ENCODE measurements at places on chromosomes 5 and 9.

- no peak for DNase-seq
These were observed 38.5 kb upstream of the FOXI1 start for GRCh38 chr5:170067152-170067551.

- no peak for DNase-seq
These were observed 8.5 kb upstream of the ANKH start for GRCh38 chr5:14879937-14880589.

DNA sequence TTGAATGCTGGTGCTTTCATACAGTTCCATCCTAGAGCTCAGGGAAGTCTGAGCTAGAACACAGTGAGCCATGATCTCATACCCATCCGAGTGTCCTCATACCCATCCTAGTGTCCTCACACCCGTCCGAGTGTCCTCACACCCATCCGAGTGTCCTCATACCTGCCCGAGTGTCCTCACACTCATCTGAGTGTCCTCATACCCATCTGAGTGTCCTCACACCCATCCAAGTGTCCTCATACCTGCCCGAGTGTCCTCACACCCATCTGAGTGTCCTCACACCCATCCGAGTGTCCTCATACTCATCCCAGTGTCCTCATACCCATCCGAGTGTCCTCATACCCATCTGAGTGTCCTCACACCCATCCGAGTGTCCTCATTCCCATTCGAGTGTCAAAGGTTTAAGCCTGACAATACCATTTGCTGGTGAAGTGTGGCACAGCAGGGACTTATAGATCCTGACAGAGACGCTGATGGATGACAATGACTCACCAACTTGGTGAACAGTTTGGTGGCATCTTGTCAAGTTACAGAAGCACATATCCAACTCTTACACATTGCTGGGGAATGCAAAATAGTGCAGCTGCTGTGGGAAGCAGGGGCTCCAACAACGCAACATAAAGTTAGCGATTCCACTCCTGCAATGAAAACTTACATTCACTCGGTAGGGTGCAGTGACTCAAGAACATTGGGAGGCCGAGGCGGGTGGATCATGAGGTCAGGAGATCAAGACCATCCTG is 77.0 kb upstream of the COL5A1 start:
- DNase-seq: no peak

DNA sequence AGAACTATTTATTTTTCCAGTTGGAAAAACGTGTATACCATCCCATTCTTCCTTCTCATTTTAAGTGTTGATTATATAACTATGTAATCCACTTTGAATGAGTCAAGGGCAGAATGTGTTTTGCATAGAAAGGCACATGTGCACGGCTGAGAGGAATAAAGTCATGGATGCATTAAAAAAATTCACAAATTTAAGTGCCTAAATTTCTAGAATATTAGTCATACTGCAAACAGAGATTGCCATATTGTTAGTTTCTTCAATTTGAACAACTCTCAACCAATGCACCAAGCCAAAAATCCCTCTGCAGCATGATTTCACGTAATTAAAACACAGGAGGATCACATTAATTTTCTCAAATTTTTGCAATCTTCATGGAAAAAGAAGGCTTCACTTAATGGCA is 166.3 kb downstream of the MPDZ start:
- DNase-seq: no peak

DNA sequence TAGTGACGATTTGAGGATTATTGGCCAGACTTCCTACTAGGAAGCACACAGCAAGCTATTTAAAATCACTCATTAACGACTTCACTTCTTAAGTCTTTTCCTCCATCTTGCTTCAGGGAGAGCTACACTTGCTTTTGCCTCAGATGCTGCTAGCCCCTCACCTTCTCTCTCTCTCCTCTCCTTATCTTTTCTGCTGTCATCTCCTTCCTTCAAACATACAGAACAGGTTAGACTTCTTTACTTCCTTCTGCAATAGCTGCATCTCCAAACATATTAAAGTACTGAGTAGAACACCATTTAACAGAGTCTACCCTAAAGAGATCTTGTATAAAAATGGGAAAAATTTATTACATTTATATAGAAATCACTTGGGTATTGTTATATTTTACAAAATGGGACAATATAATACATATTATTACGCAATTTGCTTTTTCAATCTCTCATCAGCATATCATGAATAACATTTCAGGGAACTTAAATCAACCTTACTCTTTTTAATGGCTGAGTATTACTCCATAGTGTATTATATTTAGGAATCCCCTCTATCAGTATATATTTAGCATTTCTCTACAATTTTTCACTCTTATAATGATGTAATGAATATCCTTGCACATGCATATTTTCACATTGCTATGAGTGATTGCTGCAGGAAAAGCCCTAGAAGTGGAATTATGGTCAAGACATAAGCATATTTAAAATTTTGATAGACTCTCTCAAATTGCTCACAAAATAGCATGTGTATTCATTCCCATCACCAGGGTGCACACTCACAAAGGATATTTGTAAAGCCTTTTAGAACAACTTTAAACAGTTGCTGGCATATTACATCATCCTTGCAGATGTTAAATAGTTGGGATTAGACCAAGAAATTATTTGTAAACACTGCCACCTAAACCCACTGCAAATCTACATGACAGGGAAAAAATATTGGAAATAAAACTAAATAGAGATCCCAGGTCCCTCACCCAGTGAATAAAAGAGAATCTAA is 164.5 kb upstream of the NFIB start:
- DNase-seq: no peak

DNA sequence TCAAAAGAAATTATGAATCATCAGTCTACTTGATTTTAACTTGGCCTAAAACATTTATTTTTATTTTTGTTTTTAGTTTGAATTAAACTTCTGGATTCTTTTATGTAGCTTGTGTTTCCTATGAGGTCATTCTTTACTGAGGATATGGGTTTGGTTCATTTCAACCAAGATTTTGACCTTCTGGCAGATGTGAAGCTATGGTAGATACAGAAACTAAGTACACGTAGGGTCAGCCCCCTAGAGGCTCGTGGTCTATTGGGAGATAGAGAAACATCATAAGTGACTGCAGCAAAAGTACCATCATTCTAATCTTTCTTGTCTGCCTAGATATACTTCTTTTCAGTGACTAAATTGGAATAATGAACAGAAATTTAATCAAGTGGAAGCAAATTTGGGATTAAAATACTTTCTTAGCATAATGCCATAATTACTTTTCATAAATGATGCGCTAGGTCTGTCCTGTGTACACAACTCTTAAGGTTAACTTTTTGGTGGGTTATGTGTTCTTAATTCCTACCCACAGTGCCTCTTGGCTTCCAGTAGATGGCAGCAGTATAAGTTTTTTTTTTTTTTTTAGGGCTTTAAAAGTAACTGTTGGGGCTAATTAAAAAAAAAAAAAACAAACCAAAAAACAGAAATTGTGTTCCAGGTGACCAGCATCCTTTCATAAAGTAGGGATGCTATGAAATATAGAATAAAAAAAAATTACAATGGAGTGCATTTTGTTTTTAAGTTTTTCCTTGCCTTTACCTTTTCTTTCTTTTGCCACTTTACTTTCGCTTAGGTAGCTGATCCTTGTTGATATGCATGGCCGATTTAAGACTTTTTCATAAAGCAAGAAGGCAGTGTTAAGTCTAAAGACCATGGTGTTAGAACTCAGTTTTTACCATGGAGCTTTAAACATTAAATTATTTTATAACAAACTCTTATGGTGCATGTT is 49.9 kb downstream of the LRRTM2 start:
- peak; percentile 16 for DNase-seq

GRCh38 chr5:122150215-122150614 is 20.9 kb downstream of the ZNF474 start:
- no peak for DNase-seq

DNA sequence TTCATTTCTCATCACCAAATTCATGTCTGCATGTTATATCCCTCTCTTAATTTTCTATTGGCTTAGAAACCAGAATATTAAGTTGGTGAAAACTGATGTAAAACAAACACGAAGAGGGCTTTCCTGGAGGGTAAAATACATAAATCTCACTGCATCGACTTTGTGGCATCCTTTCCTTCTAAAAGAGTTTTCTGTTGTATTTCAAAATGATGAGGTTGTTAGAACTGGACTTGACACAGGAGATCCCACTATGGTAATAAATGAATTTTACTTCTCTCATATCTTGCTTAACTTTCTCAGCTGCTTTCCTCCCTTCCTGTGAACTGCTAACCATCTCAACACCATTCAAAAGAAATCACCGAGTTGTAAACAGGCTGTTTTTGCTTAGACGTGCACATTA is 162.0 kb upstream of the TRPC7 start:
- DNase-seq: no peak

GRCh38 chr5:80714570-80715298 is 60.0 kb upstream of the DHFR start:
- no peak for DNase-seq

- DNase-seq: no peak
These were observed 82.3 kb downstream of the SECISBP2 start for GRCh38 chr9:89400403-89401116.

GRCh38 chr5:35363387-35363965 is 133.2 kb upstream of the PRLR start:
- DNase-seq: no peak

- DNase-seq: no peak
These were observed 33.9 kb downstream of the DOCK2 start for GRCh38 chr5:169670769-169671525.

DNA sequence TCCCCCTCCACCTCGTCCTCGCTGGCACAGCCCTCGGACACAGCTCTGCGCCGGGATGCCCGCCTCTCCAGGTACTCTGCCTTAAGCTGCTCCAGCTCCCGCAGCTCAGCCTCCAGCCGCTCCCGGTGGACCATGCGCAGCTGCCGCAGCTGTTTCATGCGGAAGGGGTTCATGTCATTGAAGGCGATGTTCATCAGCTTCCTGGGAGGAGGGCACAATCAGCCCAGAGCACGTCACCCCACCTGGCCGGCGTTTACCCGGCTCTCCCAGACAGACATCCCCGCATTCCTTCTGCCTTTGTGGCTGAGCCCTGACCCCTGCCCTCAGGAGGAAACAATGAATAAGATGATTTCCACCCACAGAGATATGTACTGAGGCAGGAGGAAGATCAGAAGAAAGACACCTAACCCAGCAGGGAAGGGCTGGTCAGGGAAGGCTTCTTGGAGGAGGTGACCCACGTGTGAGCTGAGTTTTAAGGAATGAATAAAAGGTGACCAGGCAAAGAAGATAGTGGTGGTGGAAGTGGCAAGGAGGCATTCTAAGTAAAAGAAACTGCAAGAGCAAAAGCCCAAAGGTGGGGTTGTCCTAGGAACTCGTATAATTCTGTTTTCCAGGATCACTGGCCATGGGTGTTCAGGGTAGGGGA is 7.1 kb upstream of the CORO2A start:
- DNase-seq: no peak

DNA sequence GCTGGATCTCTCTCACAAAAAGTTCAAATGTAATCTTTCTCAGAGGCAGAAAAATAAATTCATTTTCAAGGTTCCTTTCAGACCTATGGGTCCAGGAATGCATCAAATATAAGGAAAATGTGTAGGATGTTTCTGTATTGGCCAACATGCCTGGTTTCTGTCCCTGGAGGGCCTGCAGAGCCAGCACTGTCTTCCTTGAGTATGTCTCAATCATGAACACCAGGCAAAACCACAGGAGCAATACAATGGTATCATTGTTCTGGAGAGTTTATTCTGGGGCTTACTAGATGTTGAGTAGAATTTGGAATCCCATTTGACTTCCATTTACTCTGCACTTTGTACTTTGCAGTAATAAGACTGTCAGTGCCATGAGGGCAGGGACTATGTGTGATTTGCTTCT is 23.5 kb downstream of the INSYN2B start:
- DNase-seq: no peak

- no peak for DNase-seq
These were observed 206.3 kb downstream of the CACNA1B start for GRCh38 chr9:138083873-138084272.

DNA sequence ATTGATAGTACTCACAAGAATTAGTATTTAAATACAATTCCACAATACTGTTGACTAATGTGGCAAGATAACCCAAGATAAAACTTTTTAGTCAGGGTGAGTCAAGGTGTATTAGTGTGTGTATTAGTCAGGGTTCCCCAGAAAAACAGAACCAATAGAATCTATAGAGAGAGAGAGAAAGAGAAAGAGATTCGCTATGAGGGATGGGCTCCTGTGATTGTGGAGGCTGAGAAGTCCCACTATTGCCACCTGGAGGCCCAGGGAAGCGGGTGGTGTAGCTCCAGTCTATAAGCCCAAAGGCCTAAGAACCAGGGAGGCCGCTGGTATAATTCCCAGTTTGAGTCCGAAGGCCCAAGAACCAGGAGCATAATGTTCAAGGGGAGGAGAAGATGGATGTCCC is 10.0 kb upstream of the SHISAL2B start:
- no peak for DNase-seq

- DNase-seq: no peak
These were observed 178.7 kb downstream of the PLK2 start for GRCh38 chr5:58281189-58281588.

GRCh38 chr5:154251529-154251928 is 61.0 kb downstream of the GALNT10 start:
- no peak for DNase-seq

DNA sequence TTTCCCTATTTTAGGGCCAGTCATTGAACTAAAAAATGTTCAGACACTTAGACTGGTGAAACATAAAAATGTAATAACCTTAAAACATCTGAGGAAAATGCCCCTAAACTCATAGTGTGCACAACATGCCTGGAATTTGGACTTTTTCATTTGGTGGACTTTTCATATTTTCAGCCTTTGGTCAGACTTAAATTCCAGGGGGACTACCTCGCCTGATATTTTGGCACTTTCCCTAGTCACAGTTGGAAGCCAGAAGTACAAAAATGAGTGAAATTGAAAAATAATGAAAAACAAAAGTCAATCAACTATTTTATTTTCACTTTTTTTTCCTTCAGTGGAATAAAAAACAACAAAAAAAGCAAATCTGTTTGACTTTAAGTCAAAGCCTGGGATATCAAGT is 256.2 kb downstream of the ACTL7B start:
- DNase-seq: no peak

GRCh38 chr5:19172926-19173470 is 815.0 kb downstream of the CDH18 start:
- no peak for DNase-seq

- DNase-seq: no peak
These were observed 94.1 kb downstream of the APBA1 start for GRCh38 chr9:69578026-69578425.

Data from CD4-positive, alpha-beta T cell treated with Interleukin-4 for 1 hour (primary cell).